Pancreas (tissue), 10 donors: ENCODE measurements at places on chromosomes 2 and 18.

GRCh38 chr2:203240491-203240890 is 1.7 kb downstream of the CYP20A1 start:
- no peak overlapping the region for H3K27ac ChIP-seq
- DNase-seq: no peak
- no peaks in the 10 kb centered on the region for H3K36me3 ChIP-seq
- peak overlapping the region; percentile 61 for H3K4me3 ChIP-seq
- no peaks in the 10 kb centered on the region for H3K4me1 ChIP-seq

DNA sequence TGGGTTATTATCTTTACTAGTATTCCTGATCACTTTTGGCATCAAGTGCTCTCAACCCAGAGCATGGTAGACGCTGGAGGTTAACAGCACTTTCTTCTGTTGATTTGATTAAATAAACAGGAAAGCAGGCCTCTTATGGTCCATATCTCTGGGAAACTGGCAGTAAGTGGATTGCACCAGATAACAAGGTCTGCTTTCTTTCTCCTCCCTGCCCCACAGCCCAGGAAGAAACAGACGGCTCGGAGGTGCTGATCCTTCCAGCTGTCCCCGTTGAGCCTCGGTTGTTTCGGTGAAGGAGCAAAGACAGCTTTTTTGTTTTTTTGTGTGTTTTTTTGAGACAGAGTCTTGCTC is 100.8 kb upstream of the KCTD1 start:
- no peak overlapping the region for H3K4me3 ChIP-seq
- no peaks in the 10 kb centered on the region for H3K4me1 ChIP-seq
- H3K27ac ChIP-seq: no peak overlapping the region
- H3K27me3 ChIP-seq: no peaks in the 10 kb centered on the region
- no peak for DNase-seq
- H3K36me3 ChIP-seq: no peaks in the 10 kb centered on the region

DNA sequence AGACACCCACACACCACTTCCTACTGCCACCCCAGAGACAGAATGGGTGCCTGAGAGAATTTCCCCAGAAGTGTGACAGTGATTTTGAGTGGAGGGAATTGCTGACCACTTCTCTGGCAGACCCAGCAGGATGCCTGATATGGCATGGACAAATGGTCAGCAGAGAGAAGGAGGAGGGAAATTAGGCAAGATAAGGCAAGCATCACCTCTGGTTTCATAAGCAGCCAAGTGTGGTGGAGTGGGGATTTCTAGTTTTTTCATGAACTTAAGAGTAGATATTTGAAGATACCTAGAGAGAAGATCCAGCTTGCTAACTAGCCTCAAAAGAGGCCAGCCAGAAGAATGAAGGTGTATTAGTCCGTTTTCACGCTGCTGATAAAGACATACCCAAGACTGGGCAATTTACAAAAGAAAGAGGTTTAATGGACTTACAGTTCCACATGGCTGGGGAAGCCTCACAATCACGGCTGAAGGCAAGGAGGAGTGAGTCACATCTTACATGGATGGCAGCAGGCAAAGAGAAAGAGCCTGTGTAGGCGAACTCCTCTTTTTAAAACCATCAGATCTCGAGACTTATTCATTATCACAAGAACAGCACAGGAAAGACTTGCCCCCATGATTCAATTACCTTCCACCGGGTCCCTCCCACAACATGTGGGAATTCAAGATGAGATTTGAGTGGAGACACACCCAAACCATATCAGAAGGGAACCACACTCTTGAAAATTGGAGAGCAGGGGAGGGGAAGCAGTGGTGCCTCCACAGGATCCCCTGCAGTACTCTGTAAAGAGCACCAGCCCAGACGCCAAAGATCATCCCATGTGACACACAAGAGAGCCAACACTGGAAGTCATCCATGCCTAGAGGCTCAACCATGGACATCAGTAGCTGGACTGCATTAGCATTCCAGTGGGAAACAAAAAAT is 64.2 kb downstream of the RBM43 start:
- no peaks in the 10 kb centered on the region for H3K27me3 ChIP-seq
- H3K36me3 ChIP-seq: no peaks in the 10 kb centered on the region
- DNase-seq: no peak
- H3K4me1 ChIP-seq: no peaks in the 10 kb centered on the region
- H3K4me3 ChIP-seq: no peak overlapping the region

DNA sequence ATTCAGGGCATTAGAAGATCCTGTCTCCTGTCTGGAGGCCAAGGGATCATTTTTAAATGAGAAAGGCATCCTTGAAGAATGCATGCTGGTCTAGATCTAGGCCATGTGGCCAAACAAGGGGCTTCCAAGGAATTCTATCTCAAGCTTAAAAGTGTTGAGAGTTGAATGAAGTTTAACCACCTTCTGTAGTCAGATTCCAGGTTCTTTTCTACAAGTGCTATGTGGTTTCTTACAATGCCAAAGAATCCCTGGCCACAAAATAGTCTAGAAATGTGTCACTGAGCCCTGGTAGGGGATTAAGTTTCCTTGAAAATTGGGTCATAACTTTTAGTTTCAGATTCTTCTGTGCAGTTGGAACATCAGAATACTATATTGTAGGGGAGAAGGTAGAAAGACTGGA is 640.7 kb upstream of the ACVR2A start:
- no peak overlapping the region for H3K4me3 ChIP-seq
- H3K27ac ChIP-seq: no peak overlapping the region
- no peaks in the 10 kb centered on the region for H3K27me3 ChIP-seq
- no peak for DNase-seq

- H3K36me3 ChIP-seq: no peaks in the 10 kb centered on the region
- no peak overlapping the region for H3K27ac ChIP-seq
- no peaks in the 10 kb centered on the region for H3K4me1 ChIP-seq
- no peaks in the 10 kb centered on the region for H3K27me3 ChIP-seq
These were observed 89.0 kb downstream of the RAPH1 start for GRCh38 chr2:203446071-203446481.

DNA sequence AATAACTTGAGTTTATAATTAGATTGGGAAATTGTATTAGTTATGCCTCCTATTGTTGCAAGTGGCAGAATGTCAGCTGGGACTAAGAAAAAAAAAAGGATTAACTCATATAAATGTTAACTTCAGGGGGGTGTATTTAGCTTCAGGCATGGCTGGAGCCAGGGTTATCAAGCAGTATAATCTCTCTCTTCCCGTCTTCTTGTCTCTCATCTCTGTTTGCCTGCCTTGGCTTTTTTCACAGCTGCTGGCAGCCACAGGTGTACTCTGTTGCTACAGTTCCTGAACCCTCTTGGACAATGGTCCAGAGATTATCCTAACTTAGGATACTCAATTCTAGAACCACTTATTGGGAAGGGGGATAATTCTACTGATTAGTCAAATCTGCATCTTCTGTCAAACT is 370.7 kb upstream of the MEX3C start:
- H3K27ac ChIP-seq: no peak overlapping the region
- no peak for DNase-seq
- H3K36me3 ChIP-seq: no peaks in the 10 kb centered on the region
- no peaks in the 10 kb centered on the region for H3K27me3 ChIP-seq

GRCh38 chr2:121520641-121520994 is 10.1 kb upstream of the RNU4ATAC start:
- H3K36me3 ChIP-seq: peaks cover 3% of the 10 kb centered on the region
- no peaks in the 10 kb centered on the region for H3K27me3 ChIP-seq
- H3K4me3 ChIP-seq: no peak overlapping the region
- H3K27ac ChIP-seq: no peak overlapping the region
